T-cell (primary cell): ENCODE measurements at places on chromosomes 13 and 19. TPM values are rescaled to one million over a fixed set of nuclear protein-coding genes. Genes with fewer than 3 reads are reported as not detected.

Gene POU4F1
- total RNA-seq: 0.12 TPM

Gene RUBCNL
- total RNA-seq: 2.1 TPM

DNA sequence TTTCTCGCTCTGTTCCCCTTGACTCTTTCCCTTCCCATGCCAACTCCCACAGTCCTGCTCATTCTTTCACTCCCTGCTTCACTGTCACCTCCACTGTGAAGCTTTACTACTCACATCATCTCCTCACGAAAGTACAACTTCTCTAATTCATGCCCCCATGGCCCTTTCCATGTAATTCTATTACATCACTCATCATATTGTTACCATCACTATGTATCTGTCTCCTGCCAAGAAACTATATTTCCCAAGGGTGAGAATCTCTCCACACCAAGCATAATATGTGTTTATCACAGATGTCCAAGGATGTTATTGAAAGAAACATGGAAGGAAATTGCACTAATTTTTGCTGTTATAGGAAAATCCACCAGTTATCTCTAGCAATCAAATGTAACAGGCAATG, 37.2 kb upstream of the LRCH1 start:
- H3K4me1 ChIP-seq: no peaks in the 10 kb centered on the region
- H3K27me3 ChIP-seq: no peaks in the 10 kb centered on the region
- no peak overlapping the region for H3K27ac ChIP-seq
- DNase-seq: no peak

- no peak overlapping the region for H3K27ac ChIP-seq
- H3K27me3 ChIP-seq: no peaks in the 10 kb centered on the region
- DNase-seq: no peak
- no peak overlapping the region for H3K4me3 ChIP-seq
- H3K4me1 ChIP-seq: no peaks in the 10 kb centered on the region
Observed at GRCh38 chr13:83819611-83820010, 62.7 kb downstream of the SLITRK1 start.

GRCh38 chr19:40639638-40639982, 38.4 kb downstream of the LTBP4 start:
- DNase-seq: no peak
- H3K27me3 ChIP-seq: no peaks in the 10 kb centered on the region
- no peak overlapping the region for H3K4me3 ChIP-seq
- H3K36me3 ChIP-seq: no peaks in the 10 kb centered on the region
- H3K4me1 ChIP-seq: peaks cover 9% of the 10 kb centered on the region
